ENCODE measurements at places on chromosomes 7 and 10. TPM values are rescaled to one million over a fixed set of nuclear protein-coding genes. Genes with fewer than 3 reads are reported as not detected.

Gene TMEM176B
- 2.2 TPM for polyA plus RNA-seq

Gene SPDYE8
- not detected for polyA plus RNA-seq

Gene FMC1
- polyA plus RNA-seq: 23.3 TPM

Gene CASTOR2
- polyA plus RNA-seq: 12.1 TPM

Gene LDB3
- 0.17 TPM for polyA plus RNA-seq

Gene CDK5
- 37.2 TPM for polyA plus RNA-seq

Gene NKX1-2
- polyA plus RNA-seq: 12.7 TPM

Gene SMO
- 67.6 TPM for polyA plus RNA-seq

Gene CWF19L1
- polyA plus RNA-seq: 11.1 TPM

Gene TMEM273
- not detected for polyA plus RNA-seq

Gene ANLN
- polyA plus RNA-seq: 18.5 TPM

Gene FAM237B
- not detected for polyA plus RNA-seq

Gene CYP3A4
- not detected for polyA plus RNA-seq

Gene HMX2
- 2.7 TPM for polyA plus RNA-seq

Gene ITPRID1
- 0.03 TPM for polyA plus RNA-seq

Gene TRIM56
- polyA plus RNA-seq: 3.4 TPM

Gene PLEKHS1
- not detected for polyA plus RNA-seq

Gene AGAP9
- polyA plus RNA-seq: 9.3 TPM

Gene SLC25A40
- 3.2 TPM for polyA plus RNA-seq

Gene EPHA1
- 113 TPM for polyA plus RNA-seq

Gene GDF10
- 0.32 TPM for polyA plus RNA-seq

Gene TUBAL3
- polyA plus RNA-seq: 0.05 TPM

Measured in H1 (cell line).